IPS DF 6.9 (cell line): ENCODE measurements at places on chromosomes 6 and 20.

- DNase-seq = no peak
These were observed 654.4 kb downstream of the EYS start for GRCh38 chr6:65052626-65053025.

- no peak for DNase-seq
These were observed 231.3 kb upstream of the FLRT3 start for GRCh38 chr20:14568701-14569100.

DNA sequence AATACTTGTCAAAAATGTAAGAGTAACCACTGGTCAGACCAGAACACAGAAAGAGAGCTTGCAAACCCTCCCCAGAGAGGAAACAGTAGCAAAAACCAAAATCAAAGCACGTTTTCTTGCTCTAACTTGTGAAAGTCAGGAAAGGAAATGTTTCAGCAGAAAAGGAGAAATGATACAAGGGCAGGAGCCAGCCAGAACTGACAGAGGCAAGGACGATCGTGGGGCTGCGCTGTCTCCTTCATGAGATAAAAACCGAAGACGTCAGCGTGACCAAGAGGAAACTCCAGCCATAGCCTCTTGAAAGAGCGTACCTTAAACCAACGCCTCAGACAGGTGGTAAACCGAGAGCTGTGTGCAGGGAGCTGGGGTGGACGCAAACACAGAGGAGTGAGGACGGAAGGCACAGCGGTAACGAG is 27.5 kb downstream of the LAMA5 start:
- DNase-seq = no peak

DNA sequence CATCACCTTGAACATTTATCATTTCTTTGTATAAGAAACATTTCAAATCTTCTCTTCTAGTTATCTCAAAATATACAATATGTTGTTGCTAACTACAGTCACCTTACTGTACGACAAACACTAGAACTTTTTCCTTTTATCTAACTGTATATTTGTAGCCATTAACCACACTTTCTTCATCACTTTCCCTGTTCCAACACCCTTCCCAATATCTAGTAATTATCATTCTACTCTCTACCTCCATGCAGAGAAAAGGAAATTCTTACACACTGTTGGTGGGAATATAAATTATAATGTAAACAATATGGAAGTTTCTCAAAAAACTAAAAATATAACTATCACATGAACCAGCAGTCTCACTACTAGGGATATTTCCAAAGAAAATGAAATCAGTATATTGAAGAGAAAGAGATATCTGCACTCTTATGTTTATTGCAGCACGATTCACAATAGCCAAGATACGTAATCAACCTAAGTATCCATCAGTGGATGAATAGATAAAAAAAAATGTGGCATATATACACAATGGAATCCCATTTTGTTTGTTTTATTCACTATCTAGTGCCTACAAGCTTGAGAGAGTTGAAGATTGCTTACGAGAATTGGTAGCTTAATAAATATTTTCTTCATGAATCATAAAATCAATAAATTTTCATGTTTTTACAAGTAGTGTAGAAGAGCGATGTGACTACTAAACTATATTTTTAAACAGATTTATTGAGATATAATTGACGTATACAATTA is 2.4 kb downstream of the RHAG start:
- no peak for DNase-seq

DNA sequence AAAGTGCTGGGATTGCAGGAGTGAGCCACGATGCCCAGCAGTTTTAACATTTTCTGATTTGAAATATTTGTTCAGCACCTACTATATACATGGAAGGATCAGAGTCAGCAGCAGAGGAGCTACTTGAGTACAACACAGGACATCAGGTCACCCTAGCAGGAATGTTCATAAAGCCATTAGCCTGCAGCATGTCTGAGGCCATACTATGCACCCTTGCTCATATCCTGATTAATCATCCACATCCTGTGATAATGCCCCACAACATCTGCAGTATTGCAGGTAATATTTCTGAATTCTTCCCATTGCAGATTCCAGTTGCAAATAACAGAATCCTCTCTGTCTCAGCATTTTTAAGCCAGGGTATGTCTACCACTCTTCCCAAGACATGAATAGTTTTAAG is 171.0 kb upstream of the PRND start:
- DNase-seq = no peak

DNA sequence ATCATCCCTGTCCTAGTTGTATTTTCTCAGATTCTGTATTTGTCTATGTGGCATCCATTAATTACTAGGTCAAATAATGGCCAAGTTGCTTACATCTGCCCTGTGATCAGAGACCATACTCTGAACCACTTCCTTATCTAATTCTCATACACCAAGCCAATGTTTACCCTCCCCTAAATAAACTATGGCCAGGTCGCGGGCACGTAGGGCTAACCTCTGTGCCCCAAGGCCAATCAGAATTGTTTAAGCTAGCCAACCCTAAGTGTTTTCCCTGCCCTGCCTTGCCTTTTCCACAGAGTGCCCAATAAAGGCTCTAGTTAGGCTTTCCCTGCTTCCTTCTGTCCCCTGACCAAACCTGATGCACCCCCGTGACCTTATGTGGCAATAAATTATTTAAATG is 2.8 kb upstream of the CALHM4 start:
- DNase-seq = no peak

DNA sequence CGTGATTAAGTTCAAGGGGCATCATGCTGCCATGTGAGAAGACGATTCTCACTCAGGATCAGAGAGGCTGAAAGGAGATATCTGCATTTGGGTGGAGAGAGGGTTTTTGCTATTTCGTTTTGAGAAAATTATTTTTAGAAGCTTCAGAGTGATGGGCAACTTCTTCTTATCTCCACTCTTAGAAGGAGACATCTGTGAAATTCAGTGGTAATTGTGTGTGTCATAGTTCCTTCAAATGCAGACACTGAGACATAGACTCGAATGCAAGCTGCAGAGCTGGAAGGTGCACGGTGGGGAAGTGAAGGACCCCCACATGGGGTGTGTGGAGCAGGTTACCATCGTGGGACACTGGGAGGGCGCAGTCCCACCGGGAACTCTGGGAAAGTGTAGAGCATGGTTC is 116.8 kb downstream of the PRND start:
- DNase-seq = no peak

DNA sequence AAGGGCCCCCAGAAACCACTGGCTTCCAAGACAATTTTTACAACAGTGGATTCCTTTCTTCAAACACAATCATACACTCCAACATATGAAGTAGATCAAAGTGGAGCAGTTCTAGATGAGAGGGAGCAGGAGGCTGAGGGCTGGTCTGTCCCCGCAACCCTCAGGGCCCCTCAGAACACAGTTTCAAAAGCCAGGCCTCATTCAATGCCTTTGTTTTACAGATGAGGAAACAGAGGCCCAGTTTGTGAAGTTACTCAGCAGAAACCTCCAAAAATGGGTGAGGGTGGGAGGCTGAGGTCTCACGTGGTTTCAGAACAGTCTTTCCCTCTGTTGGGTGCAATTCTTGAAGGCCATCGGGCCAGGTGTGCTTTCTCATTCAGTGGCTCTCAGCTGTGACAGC is 134.9 kb downstream of the SCML4 start:
- DNase-seq = no peak

DNA sequence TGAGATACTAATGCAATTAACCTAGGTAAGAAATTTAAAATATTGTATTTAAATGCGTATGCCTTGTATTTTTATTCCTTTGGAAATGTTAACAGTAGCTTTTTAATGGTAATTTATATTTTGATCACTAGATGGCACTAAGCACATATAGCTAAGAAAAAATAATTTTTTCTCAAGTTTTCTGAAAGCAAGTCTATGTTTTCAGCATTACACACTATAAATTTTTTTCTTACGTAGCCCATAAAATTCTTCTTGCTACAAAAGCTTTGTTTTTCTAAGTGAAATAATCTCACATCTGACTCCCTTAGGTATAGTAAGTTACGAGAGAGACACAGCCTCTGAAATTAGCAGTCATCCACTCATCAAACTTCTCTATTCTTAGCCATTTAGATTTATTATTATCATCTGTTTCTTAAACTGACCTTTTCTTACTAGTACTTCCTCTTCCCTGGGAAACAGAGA is 35.7 kb downstream of the TSPYL4 start:
- no peak for DNase-seq
